ENCODE measurements at places on chromosomes 16 and 17. TPM values are rescaled to one million over a fixed set of nuclear protein-coding genes. Genes with fewer than 3 reads are reported as not detected.
A peak's percentile ranks its signal among the peaks of the same experiment; 100 is the strongest.

DNA sequence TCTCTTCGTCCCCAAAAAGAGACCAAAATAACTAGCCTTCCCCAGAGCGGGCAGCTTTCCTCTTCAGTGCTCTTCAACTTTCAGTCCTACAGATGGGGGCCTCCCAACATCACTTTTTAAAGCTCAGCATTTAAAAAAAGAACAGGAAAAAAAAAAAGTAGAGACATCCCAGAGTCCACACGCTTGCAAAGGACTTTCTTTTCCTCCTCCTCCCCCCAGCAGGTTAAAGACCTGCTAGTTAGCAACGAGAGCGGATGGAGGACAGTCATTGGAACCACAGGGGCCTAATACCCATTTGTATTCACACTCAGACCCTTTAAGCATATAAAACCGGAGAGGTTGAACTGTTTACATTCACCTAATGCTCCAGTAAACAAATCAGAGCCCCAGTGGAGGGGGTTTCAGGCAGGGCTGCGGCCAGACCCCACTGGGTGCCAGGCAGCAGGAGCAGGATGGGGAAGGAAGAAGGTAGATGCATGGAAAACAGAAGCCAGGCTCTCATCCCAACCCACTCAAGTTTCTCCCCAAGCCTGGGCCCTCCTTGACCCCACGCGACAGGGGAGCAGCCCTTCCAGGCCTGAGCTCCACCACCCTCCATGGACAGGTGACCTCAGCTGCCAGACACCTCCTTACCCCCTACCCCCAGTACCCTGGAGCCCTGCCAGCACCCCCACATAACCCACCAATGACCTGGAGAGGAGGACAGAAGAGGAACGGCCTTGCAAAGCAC, 15.2 kb downstream of the ZFHX3 start:
- no peak for DNase-seq

- peak; percentile 45 for DNase-seq
Observed at GRCh38 chr16:90008708-90009145, 10.5 kb downstream of the DBNDD1 start.

- no peak for DNase-seq
Observed at GRCh38 chr17:39706921-39707337, 7.1 kb downstream of the ERBB2 start.

- DNase-seq = peak; percentile 90
Observed at GRCh38 chr16:27374804-27375425, 27.1 kb upstream of the IL21R start.

- DNase-seq = no peak
Observed at GRCh38 chr16:77823067-77823466, 34.7 kb downstream of the VAT1L start.

- DNase-seq = no peak
Observed at GRCh38 chr16:10114409-10114808, 67.8 kb downstream of the GRIN2A start.

DNA sequence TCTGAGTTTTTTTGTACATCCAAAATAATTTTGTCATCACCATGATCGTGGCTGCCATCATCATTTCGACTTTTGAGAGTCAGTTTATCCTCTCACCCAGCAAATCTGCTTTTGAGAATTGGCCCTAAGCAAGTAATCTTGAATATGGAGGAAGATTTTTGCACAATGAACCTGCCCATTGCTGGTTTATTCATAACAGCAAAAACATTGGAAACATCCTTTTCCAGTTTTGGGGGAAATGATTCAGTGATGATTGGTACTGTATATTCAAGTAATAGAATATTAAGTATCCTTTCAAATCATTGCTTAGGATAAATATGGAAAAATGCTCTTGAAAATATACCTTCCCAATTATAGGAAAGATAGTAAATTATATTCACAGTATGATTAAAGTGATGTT, 53.1 kb downstream of the PRKCA start:
- no peak for DNase-seq

DNA sequence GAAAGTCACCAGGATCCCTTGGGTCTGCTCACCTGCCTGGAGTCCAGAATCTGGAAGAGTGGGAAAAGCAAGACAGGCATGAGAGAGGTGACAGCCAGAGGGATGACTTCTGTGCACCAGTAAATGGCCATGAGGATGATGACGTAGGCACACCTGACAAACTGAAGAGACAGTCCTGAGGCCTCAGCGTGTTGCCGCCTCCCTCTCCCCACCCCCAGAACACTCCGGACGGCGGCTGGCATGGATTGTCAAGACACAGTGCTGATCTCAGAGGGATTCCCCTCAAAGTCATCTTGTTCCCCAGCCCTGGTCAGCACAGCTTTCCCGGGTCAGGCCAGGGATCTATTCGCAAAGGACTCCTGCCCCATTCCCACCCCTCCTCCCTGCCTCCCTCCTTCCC, 6.2 kb downstream of the SLC13A5 start:
- DNase-seq = no peak

DNA sequence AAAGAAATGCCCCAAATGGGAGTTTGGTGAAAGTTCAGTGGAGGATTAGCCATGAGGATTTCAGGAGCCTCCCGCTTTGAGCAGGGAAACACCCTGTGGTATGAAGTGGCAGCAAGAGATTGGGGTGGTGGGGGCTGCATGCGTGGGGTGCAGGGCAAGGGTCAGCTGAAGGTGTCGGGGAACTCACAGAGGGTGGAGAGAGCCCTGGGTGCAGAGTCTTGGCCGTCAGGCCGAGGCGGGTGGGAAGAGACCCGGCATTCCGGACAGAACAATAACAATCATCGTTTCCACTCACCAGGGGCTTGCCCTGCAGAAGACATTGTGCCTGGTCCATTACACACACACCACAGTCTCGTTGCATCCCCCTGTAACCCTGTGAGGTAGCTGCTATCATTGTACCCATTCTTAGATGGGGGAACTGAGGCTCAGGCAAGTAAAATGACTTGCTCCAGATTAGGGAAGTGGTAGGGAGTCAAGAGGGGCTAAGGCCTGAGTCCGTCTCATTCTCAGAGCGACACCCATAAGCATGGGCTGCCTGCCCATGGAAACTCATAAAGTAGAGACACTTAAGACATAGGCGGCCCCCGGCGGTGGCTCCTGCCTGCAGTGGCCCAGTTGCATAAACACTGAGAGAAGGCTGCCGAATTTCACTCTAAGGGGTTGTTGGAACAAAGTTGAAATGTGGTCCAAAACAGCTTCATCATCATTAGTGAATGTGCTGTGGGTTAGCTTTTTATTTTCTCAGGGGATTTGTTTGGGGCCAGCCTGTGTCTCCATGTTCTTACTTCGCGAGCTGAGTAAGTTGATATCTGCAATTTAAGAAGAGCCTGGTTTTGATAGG, 93.3 kb downstream of the CMIP start:
- no peak for DNase-seq

Gene OR1F1
- not detected for total RNA-seq
